ENCODE measurements at places on chromosomes 2 and 18.

DNA sequence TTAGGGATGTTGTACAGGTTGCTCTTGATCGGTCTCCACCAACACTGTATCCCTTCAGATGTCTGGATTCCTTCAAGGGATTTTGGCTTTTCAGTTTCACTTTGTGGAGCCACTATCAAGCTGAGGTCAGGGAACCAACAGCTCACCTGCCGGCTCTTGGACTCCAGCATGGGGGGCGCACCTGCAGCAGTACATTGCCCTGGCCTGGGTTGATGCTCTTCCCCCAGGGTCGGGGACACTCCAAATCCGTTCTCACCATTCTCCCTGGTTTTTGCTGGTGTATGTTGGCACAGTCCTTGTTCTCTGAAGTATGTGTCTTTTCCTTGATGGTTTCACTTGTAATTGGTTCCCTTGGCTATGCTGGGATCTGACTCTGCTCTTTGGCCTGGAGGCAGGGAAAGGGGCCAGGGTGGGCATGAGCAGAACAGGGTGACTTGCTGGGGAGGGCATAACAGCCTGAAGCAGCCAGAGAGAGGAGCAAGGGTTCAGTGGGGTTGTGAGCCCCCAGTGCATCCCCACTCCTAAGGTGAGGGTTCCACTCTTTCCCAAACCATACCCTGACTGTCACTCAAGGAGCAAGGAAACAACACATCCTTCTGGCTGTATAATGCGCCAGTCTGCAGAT lies 5.1 kb downstream of the ARHGEF4 start:
- DNase-seq = no peak

GRCh38 chr18:58337686-58338085 lies 291.2 kb downstream of the ALPK2 start:
- peak; percentile 76 for DNase-seq

GRCh38 chr2:121075641-121076497 lies 209.1 kb downstream of the TFCP2L1 start:
- DNase-seq = no peak

DNA sequence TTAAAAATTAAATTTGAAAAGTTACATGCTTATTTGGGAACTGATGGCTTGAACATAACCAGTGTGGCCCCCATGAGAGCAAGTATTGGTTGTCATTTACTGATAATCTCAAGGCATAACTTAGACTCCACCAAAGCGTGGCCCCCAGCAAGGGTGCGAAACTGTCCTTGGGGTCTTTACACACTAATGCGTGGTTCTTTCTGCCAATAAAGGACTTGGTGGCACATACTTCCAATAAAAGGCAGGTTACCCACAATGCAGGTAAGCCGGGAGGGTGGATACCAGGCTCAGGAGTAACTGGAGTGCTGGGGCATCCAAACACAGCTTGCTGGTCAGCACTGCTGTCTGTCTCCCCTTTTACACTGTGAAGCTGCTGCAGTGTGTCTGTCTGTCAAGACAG lies 278.2 kb upstream of the NCKAP5 start:
- no peak for DNase-seq

DNA sequence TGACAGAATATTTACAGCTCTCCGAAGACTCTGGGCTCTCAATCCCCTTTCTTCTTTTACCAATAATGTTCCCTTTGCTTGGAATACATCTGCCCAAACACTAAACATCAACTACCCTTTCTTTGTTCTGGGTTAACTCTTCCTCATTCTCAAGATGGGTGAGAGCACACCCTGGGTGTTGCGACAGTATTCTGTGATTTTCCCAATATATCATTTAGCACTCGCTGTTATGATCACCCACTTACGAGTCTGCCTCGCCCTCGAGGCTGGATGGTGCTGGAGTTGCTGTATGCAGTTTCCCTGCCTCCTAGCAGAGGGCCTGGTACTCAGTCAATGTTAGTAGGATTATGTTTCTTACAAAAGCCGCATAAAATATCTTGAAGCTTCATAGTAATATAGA lies 93.2 kb downstream of the SOCS6 start:
- DNase-seq = no peak

DNA sequence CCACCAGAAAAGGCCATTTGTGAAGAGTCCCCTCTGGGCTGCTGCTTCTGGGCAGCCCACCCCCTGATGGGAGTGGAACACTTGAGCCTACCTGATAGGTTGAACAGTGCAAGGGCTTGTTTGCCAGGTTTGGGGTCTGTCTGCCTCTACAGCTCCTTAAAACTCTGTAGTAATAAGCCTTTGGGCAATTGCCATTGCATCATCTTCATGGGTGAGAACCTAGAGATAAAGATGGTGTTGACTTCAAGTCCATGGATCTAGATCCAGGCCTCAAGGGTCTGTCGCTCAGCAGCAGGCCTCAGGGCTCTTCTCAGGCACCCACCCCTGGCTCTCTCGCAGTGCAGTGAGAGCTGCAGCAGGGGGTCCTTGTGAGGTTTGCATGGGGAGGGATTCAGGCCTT lies 47.1 kb upstream of the MCFD2 start:
- DNase-seq = no peak

DNA sequence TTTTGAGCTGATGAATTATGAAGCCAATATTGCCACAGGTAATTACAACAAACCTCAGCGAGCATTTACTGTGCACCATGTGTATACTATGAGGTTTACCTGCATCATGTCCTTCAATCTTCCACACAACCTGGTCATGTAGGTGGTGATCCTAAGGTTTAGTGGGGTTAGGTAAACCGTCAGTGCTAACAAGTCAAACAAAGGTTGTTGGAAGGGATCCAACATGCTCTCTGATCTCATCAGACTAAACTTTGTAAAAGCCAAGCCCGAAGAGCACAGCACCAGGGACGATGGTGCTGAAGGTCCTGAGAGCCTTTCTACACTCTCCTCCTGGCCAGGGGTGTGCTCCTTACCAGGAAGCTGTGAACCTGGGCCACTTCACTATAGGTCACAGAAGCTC lies 29.4 kb downstream of the SH3YL1 start:
- no peak for DNase-seq

GRCh38 chr2:113240150-113240914 lies 38.4 kb downstream of the PAX8 start:
- DNase-seq = peak; percentile 81

DNA sequence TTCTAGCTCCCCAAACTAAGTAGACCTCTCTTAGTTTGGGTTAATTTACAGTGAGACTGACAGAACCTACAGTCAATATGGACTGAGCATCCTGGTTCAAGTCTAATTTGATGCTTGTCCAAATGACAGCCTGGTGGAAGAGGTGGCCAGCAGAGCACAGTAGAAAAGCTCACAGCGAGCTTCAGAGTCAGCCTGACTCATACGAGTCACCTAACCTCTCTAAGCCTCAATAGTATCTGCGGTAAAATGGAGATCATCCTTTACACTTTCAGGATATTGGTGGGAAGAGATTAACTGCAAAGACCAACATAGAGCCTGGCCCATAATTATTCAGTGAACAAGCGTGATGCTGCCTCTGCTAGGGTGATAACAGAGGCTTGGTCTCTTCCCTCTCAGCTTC lies 54.5 kb downstream of the DOCK10 start:
- no peak for DNase-seq

- DNase-seq = no peak
These were observed 62.3 kb upstream of the SPAG16 start for GRCh38 chr2:213221957-213222356.

DNA sequence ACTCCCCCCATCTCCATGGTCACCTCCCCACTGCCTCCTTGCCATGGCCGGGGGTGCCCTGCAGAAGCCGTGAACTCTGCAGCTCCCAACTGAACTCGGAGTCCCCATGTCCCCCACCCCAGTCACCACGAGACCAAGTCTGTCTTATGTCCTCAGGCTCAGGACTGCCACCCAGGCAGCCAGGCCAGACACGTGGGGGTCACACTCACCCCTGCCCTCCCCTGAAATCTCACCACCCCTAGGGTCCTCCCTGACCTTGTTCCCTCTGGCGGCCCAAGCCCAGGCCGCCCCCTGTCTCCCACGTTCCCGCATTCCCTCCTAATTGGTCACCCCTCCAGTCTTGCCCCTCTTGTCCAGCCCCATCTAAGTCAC lies 11.0 kb downstream of the AQP12A start:
- no peak for DNase-seq

- no peak for DNase-seq
These were observed 44.9 kb upstream of the TBC1D8 start for GRCh38 chr2:101195871-101196661.

GRCh38 chr2:33134086-33134771 lies 187.5 kb downstream of the LTBP1 start:
- peak; percentile 94 for DNase-seq

GRCh38 chr2:177273408-177273807 lies 8.9 kb upstream of the NFE2L2 start:
- no peak for DNase-seq

- DNase-seq = no peak
These were observed 186.8 kb upstream of the FBXO11 start for GRCh38 chr2:48092846-48093803.

GRCh38 chr2:222518570-222519381 lies 94.4 kb downstream of the SGPP2 start:
- no peak for DNase-seq

GRCh38 chr2:237892478-237892877 lies 33.1 kb downstream of the RAMP1 start:
- DNase-seq = no peak

- DNase-seq = no peak
These were observed 42.7 kb downstream of the CYP26B1 start for GRCh38 chr2:72104821-72105588.

- no peak for DNase-seq
These were observed 826.3 kb upstream of the CDH2 start for GRCh38 chr18:29003194-29003593.

- peak; percentile 30 for DNase-seq
These were observed 263.9 kb downstream of the FIGN start for GRCh38 chr2:163471947-163472346.

DNA sequence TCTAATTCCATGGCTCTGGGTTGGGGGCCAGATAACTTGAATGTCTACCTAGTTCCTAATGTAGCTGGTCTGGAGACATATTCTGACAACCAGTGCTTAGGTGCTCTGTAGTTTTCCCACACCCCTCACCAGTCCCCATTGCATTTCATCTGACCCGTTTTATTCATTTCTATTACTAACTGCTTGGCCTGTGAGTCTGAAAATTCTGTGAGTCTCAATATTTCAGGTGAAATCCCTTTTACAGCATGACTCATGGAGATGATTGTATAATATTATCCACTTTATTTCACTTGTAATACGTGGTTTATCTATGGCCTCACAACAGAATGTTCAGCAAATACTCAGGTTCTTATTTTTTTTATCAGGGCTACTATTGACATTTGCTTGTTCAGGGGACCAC lies 103.7 kb upstream of the UGP2 start:
- no peak for DNase-seq

GRCh38 chr18:21632393-21632792 lies 20.3 kb downstream of the SNRPD1 start:
- DNase-seq = no peak

GRCh38 chr2:134460583-134460998 lies 206.7 kb downstream of the MGAT5 start:
- peak; percentile 28 for DNase-seq

- DNase-seq = no peak
These were observed 85.8 kb downstream of the PLEKHM3 start for GRCh38 chr2:207939342-207940108.

GRCh38 chr2:24766609-24767008 lies 26.6 kb downstream of the PTRHD1 start:
- no peak for DNase-seq

- no peak for DNase-seq
These were observed 47.8 kb upstream of the ST3GAL5 start for GRCh38 chr2:85936421-85937068.

GRCh38 chr2:229223107-229223506 lies 48.0 kb downstream of the PID1 start:
- no peak for DNase-seq

DNA sequence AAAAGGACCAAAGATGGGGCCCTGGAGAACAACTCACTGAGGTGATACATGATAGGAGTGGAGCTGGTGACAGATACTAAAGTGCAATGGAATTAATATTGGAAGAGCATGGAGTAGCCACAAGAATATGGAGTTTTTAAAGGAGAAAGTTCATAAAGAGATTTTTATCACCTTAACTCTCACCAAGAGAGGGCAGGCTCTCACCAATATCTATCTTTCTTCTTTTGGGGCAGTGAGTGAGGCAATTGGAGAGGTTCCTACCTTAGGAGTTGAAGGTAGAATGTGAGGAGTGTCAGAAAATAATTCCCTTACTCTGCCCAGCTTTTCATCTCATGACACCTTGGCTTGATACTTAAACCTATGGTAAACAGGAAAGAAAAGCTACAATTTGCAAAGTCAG lies 233.7 kb upstream of the CWC22 start:
- peak; percentile 26 for DNase-seq

GRCh38 chr2:178404368-178404767 lies 46.6 kb downstream of the PRKRA start:
- no peak for DNase-seq

GRCh38 chr2:232979871-232980461 lies 33.1 kb downstream of the NGEF start:
- DNase-seq = no peak

- DNase-seq = no peak
These were observed 158.8 kb upstream of the SIX2 start for GRCh38 chr2:45167920-45168629.

DNA sequence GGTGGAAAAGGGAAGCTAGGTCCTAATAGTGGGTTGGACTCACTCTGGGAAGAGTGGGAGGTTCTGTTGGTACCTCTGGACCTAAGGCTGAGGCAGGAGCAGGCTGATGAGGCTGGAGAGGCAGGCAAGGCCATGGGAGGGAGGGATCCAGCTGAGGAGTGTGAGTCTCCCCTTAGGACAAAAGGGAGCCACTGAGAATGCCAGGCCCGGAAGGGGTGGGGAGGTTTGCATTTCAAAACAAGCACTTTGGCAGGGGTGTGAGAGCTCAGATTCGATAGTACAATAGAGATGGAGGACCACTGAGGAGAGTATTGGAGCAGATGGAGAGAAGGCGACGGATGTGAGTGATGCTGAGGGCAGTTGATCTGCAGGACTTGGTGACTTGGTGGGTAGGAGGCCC lies 132.1 kb upstream of the CAPN13 start:
- no peak for DNase-seq

- no peak for DNase-seq
These were observed 347.6 kb upstream of the RAB12 start for GRCh38 chr18:8261651-8262091.

GRCh38 chr2:100998235-100998573 lies 3.9 kb upstream of the RPL31 start:
- no peak for DNase-seq

DNA sequence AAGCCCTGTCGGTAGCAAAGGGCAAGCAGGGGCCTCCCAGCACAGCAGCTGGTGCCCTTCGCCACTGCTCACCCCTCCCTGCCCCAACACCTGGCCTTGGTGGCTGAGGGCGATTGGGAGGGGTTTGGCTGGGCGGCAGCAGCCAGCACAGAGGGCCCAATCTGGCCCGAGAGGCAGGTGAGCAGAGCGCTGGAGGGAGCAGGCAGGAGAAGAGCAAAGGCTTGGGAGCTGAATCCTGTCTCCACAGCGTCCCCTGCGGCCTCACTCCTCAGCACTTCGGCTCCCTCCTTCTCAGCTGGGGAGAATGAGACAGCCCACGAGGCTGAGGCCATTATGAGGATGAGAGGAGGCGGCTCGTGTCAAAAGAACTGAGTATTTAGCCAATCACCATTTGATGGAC lies 74.9 kb upstream of the TAF1B start:
- no peak for DNase-seq

- DNase-seq = no peak
These were observed 50.5 kb downstream of the SLC4A5 start for GRCh38 chr2:74292751-74293150.

Measured in COLO829 (cell line).